ENCODE measurements at places on chromosomes 5 and 9. TPM values are rescaled to one million over a fixed set of nuclear protein-coding genes. Genes with fewer than 3 reads are reported as not detected.
A peak's percentile ranks its signal among the peaks of the same experiment; 100 is the strongest.

NDUFAF2 gene
- 48.6 TPM for total RNA-seq

DNA sequence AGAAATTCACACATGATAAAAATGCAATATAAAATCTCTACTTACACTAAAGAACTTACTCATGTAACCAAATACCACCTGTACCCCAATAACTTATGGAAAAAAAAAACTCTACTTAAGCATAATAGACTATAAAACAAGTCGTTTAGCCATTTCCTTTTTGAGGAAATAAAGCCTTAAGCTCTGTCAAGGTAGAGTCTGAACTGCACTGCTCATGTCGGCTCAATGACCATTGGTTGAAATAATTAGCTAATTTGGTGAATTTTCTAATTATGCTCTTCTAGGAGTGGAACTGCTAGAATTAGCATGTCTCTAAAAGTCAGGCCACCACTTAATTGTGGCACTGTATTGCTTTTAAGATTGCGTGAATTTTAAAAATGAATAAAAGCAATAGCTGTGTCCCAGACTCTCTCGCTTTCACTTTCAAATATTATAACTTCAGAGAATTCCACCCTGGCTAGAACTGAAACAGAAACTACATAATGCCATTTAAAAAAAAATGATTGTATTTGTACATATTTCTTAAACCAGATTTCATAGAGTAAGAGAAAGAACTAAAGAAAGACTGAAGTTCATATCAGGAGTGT lies 113.0 kb upstream of the PCA3 start:
- DNase-seq: no peak

DNA sequence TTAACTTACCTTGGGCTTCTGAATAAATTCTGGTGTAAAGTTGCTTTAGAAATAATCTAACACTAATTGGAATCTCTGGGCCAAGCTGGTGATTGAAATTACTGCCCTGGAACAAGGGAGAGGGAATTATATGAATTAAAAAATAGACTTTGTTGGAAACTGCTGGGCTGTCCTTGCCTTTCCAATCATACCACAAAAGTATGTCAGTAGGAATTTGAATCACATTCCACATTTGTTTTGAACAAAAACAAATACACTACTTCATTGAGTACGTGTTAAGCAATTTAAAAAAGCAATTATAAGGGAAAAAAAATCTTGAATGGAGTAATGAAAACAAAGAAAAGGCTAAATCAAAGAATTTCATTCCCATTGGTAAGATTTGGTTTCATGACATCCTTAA lies 102.5 kb upstream of the SREK1 start:
- no peak for DNase-seq

MARVELD2 gene
- 19.5 TPM for total RNA-seq

- peak; percentile 88 for DNase-seq
Measured at GRCh38 chr5:143494162-143494561, 90.7 kb upstream of the NR3C1 start.

CENPH gene
- total RNA-seq: 3.3 TPM

DNA sequence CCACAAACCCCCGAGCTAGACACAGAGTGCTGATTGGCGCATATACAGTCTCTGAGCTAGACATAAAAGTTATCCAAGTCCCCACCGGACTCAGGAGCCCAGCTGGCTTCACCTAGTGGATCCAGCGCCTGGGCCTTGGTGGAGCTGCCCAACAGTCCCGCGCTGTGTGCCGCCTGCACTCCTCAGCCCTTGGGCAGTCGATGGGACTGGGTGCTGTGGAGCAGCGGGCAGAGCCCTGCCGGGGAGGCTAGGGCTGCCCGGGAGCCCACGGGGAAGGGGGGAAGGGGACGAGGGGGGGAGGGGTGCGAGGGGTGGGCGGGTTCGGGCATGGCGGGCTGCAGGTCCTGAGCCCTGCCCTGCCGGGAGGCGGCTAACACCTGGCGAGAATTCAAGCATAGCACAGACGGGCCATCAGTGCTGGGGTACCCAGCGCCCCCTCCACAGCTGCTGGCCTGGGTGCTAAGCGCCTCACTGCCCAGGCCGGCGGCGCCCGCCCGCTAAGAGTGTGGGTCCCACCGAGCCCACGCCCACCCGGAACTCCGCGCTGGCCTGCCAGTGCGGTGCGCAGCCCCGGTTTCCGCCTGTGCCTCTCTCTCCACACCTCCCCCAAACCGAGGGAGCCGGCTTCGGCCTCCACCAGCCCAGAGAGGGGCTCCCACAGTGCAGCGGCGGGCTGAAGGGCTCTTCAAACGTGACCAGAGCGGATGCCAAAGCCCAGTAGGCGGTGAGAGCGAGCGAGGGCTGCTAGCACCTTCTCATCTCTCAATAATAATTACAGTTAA lies 391.2 kb upstream of the NUDT12 start:
- no peak for DNase-seq

DNA sequence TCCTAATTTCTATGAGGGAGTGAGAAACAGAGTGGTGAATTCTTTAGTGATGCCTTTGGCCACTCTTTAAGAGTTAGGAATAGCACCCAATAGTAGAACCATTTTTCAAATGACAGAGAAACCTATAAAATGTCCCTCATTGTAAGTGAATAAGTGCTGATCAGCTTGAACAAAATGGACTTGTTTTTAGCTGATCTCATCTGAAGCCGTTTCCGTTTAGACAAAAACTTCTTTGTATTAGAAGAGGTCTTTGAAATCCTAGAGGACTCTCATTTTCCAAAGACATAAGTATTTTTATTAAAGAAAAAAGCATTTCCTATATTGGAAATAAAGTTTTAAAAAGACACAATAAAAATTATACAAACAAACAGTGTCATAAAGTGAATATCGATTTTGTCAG lies 273.9 kb downstream of the ARHGEF28 start:
- no peak for DNase-seq

DNA sequence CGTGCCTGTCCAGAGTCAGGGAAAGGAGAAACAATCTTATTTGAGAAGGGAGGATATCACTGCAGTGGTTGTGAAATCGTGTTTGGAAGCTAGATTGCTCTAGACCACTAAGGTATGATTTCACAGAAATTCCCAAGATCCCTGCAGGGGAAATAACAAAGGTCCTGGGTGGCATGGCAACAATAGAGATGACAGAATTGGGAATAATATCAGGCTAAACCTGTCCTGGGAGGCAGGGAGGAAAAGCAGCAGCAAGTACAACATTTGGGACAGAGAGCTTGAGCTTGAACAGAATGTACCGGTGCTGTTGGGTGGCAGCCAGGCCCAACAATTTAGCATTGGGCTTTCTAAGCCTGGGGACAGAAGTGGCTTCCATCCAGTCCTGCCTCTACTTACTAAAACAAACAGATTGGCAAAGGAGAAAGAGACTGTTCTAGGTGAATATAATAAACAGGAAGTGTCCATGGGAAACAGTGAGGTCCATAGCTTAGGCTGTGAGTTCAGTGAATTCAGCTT lies 17.0 kb upstream of the ARHGAP26 start:
- peak; percentile 74 for DNase-seq

DNA sequence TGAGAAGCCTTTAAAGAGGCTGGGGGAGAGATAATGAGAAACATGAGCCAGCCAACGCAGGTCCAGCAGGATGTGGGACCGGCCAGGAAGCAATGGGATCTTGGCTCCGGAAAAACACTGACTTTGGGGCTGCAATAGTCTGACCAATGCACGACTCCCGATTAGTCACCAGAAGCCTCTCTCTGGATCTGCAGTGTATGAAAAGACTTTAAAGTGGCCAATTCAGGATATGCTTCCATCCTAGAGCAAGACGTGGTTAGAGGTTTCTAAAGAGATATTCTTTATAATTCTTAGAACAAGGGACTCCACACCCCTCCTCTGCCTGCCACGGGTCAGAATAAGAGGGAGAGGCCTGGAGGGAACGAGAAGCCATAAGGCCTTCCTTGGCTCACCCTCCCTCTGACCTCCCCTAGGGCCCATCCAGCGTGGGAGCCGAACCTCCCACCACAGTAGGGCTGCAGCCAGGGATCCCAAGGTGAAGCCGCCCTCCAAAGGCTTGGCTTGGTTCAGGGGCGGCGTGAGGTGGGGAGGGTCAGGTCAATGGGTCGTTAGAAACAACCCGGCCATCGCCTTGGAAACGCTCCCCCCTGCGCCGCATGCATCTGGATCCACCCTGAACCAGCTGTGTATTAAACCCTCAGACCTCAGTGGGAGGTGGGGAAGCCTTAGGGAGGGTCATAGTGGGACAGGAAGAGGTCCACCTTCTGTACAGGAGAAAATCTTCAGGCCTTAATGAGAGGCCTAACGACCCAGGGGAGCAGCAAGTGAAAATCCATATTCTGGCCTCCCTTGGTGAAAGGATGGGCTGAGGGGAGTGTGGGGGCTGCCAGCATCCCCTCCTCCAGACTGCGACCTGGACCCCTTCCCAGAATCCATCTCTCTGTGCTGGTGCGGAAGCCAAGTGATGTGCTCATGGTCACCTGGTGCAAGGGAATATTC lies 11.1 kb downstream of the FGF1 start:
- peak; percentile 64 for DNase-seq

ACTBL2 gene
- under 0.01 TPM for total RNA-seq

DNA sequence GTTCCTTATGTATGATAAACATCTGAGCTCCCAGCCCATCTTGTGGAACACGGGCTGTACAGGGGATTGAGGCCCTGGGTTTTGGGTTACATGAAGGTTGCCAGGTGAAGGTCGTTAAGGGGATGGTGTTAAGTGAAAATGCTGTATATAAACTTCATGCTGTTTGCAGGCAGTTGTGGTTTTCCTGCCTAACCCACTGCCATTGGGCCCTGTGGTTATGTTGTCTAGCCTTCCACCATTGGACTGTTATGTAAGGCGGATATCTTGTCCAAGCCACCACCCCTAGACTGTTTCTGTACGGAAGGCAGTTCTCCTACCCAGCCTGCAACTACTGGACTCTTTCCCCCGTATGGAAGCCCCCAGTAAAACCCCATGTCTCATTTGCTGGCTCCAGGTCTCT lies 246.1 kb downstream of the KIF4B start:
- no peak for DNase-seq

DNA sequence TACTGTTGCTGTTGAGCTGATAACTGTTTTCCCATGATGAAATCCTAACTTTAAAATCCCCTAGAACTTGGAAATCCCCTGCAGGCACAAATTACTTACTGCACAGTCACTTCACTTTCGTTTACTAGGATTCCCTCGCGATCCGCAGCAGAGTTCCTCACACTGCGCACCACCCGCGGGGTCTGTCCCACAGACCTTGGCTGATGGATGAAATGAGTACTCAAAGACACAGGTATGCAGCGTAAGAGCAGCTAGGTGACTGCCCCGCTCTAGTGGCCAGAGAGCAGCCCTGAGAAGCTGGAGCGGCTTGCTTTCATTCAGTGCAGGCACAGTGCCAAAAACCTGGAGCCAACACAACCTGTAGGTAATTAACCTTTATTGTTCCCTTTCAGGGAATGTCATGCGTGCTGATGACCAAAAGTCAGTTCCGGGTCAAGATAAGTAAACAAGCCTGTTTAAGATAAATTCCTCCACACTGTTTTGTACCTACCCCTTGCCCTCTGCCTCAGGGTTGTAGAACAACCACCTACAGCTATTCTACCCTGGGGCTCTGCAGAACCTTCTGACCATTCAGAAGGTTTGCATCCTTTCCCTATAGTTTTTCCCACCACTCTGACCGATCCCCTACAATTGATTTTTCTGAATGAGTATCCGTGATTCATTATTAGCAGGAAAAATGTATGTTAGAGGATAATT lies 191.2 kb downstream of the CDH9 start:
- DNase-seq: no peak

- DNase-seq: no peak
Measured at GRCh38 chr9:73050065-73050816, 97.4 kb upstream of the ALDH1A1 start.

DNA sequence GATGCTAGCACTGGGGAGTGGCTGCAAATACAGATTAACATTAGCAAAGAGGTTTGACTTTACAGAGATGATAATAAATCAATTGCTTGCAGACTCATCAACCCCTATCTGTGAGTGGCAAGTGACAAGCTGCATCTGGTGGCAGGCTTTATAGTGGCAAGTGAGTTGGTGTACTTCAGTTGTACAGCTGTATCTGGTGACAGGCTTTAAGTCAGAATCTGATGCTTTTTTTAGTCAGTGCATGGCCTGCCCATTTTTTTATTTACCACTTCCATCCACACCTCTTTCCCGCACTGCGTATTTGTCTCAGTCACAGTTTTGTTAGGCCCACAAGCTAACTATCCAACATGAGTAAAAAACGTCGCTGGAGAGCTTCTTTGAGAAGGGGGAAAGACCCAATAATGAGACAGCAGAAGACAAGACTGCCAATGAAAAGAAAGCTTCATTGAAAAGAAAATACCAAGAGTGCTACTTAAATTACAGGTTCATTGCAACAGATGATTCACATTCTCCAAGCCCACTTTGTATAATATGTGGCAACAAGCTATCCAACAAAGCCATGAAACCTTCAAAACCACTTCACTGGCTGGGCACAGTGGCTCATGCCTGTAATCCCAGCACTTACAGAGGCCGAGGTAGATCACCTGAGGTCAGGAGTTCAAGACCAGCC lies 23.1 kb downstream of the ANP32B start:
- DNase-seq: no peak

- no peak for DNase-seq
Measured at GRCh38 chr5:132354381-132355139, 14.9 kb upstream of the SLC22A5 start.

ABCA1 gene
- 34.2 TPM for total RNA-seq

- DNase-seq: no peak
Measured at GRCh38 chr9:137357166-137357565, 55.1 kb upstream of the NRARP start.

DNA sequence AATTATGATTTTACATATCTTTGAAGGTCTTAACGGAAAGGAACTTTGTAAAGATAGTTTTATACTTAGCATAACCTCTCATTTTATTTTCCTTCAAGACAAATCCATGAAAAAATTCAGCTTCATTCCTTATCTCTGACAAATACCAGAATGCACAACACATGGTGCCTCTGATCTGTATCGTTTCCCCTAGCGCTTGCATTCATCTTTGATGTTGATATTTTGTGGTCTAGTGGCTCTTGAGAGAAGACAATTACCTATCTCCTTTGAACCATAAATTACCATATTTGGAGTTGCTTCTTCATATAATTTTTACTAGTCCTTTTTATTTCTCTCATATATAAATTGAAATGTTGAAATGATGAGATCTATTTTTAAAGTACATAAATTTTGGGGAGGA lies 551.3 kb downstream of the PDE4D start:
- no peak for DNase-seq

DNA sequence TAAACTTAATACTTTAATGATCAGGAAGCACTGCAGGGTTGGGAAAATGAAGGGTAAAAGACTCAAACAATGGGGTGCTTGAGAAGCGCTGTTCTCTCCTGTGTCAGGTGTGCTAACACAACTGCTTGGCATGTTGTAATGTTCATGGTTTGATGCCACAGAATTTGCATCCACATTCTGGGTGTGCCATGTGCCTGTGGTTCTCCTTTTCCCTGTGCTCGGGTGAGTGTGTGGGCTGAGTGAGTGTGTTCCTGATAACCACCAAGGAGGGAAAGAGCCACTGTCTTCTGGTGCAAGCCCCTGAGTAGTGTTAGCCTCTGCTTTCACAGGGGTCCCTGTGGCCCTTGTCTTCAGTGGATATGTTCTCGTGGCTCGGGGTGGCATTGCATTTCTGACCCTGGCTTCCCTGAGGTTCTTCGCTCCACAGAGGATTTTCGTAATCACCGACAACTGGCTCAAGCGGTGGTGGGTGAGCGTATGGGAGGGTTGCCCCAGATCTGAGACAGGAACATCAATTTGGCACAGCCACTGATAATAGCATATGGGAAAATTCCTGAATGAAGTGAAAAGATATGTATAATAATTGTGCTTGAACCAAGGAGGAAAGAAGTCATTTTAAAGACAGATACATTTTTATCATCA lies 102.0 kb downstream of the MVB12B start:
- DNase-seq: no peak
